ENCODE measurements at places on chromosomes 11 and 22. TPM values are rescaled to one million over a fixed set of nuclear protein-coding genes. Genes with fewer than 3 reads are reported as not detected.

The KRTAP5-10 gene
- not detected for total RNA-seq

- no peak for DNase-seq
These were observed 8.3 kb upstream of the SIDT2 start for GRCh38 chr11:117170210-117170609.

The LRRN4CL gene
- total RNA-seq = not detected

- DNase-seq = no peak
These were observed 220.2 kb upstream of the SNX19 start for GRCh38 chr11:131136486-131136885.

Measured in CD8-positive, alpha-beta T cell (primary cell).